Stimulated activated naive B cell treated with anti-CD40 and anti-IgM and Interleukin-4, amounts not matched to agents 10 μg/mL and 1 μg/mL and 100 μg/mL, for 72 hours (primary cell): ENCODE measurements at places on chromosomes 16 and 17.

DNA sequence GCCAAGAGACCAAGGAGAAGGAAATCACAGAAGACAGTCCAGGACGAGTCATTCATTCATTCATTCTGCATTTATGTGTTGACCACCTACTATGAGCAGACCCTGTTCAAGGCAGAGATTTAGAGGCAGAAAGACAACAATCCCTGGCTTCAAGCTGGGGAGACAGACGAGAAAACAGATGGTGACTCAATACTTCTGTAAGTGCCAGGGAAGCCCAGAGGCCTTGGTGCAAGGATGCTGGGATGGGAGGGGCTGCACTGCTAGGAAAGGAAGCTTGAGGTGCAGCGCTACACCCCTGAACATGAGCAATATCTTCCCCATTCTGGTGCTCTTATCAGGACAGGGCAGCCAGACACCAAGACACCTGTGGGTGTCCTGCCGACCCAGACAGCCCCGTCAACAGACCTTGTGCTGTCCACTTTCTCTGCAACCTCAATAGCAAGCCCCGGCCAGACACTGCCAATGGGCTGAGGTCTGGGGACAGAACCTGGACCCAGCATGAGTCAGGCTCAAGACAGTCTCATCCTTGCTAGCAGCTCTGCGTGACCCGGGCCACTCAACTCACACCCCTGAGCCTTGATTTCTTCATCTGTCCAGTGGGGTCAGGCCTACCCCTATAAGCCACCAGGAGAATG is 163.5 kb downstream of the COPRS start:
- DNase-seq: no peak

DNA sequence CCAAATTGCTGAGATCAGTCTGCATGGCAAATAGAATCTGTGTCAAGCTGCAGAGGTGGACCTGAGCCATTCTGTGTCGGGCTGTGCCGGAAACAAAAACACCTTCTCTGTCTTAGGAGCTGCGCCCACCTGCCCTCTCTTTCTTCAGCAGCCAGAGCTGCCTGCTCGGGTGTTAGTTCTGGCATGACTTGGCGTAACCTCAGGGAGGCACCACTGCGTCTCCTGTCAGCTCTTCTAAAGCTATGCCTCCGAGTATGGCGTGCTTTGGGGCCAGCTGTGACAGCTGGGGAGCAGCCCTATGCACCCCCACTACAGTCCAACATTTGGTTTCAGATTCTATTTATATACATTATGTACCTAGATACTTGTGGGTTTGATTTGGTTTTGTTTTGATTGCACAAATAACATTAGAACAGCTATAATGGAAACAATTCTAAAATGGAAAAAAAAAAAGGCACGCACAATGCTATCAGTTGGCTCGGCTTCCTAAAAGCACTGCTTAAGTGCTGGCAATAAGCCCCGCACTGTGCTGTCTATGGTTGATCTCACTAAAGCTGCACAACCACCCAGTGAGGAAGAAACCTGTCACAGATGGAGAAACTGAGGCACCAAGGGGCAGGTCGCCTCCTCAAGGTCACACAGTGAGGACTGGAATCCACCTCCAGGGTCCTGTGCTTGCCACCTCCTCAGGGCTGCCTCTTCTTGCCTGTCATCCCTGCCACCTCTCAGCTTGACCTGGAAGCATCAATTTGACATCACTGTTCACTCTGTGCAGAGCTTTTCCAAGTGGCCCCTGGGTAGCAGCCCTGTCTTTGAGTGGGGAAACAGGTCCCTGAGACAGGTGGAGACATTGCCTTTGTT is 18.7 kb upstream of the ADGRG1 start:
- peak; percentile 77 for DNase-seq

DNA sequence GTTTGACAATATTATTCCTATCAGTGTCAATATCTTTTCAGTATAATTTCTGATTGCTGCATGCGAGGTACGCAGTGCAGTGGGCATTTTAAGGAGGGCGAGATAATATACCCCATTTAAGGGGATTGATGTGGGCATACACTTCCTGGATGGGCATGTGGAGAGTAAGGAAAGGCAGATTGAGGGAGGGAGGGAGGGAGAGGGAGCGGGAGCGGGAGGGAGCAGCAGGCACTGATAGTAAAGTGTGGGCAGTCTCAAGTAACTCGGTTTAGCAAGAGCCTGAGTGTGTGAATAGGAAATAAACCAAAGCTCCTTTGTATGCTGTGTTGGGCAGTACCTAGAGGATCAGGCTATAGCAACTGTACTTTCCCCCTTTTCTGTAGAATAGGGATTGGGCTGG is 5.1 kb downstream of the BPTF start:
- no peak for DNase-seq

GRCh38 chr16:81532491-81533174 is 88.0 kb downstream of the CMIP start:
- no peak for DNase-seq

GRCh38 chr17:67602974-67603373 is 114.8 kb upstream of the NOL11 start:
- DNase-seq: peak; percentile 12

DNA sequence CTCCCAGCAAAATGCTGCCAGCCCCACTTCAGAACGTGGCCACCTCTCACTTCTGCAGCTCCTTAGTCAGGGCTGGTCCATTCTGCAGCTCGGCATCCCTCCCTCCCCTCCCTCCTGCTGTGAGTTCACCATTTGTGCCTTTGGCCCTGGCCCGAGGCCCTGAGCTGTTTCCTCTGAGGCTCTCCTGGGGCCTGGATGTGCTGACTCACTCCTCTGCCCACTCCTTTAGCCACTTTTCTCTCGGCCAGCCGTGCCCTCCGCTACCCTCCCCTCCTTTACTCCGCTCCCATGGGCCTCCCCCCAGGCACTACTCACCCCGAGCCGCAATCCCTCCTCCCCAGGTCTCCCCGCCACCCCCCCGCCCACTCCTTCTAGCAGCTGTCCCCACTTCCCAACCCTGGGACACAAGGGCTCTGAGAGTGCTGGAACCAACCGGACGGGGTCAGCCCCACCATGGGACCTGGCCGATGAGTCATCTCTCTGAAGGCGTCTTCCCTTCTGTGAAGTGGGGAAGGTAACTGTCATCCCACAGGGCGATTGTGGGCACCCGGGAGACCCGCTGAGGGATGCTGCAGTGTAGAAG is 11.5 kb downstream of the KCNG4 start:
- DNase-seq: no peak

DNA sequence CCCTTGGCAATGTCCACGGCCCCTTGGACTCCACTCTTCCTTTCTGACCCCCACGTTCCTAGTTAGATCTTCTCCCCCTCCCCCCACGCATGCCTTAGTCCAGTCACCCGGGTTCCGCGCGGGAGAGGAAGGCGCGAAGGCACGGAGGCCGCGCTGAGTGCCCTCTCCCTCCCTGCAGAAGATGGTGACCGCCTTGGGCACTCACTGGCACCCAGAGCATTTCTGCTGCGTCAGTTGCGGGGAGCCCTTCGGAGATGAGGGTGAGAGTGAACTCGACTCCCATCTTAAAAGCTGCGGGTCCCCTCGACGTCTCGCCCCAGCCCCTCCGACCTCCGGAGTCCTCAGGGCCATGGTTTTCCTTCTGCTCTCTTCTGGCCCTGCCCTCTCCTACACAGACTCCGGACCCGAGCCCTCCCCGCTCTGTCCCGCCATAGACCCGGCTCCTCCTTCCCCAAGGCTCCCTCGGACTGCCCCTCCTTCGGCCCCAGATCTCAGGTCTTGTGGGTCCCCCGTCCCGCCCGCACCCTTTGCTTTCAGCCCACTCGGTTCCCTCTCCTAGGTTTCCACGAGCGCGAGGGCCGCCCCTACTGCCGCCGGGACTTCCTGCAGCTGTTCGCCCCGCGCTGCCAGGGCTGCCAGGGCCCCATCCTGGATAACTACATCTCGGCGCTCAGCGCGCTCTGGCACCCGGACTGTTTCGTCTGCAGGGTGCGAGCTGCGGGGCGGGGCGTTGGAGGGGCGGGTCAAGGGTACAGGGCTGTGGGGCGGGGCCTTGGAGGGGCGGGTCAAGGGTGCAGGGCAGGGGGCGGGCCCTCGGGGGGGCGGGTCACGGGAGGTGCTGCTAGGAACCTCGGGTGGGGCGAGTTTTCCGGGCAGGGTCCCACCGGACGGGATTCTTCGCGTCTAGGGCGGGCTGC is 4.6 kb downstream of the TGFB1I1 start:
- peak; percentile 47 for DNase-seq

GRCh38 chr17:75406222-75406615 is 741 bp upstream of the GRB2 start:
- DNase-seq: no peak

DNA sequence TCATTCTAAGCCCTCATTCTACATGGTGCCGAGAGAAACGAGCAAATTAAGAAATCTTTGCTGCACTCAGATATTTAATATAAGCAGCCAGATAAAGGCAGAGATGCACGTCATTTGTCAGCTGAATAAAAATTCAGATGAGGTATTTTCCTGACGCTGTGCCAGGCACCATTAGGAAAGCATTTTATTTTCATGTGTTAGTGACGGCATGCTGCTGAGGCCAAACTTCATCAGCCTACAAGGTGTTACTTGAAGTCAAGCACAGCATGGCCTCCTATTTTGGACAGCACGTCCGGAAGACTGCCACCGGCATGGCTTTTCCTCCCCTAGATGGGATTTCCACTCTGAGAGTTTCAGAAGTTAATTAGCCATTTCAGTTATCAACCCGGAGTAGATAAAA is 70.3 kb downstream of the IRX3 start:
- DNase-seq: no peak

DNA sequence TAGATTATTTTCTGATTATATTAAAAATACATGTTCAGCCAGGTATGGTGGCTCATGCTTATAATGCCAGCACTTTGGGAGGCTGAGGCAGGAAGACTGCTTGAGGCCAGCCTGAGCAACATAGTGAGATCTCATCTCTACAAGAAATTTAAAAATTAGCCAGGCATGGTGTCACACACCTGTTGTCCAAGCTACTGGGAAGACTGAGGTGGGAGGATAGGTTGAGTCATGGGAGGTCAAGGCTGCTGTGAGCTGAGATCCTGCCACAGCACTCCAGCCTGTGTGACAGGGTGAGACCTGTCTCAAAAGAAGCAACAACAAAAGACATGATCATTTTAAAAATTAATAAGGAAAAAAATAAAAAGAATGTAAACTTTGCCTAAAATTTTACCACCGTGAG is 40.7 kb downstream of the PRAC1 start:
- no peak for DNase-seq

DNA sequence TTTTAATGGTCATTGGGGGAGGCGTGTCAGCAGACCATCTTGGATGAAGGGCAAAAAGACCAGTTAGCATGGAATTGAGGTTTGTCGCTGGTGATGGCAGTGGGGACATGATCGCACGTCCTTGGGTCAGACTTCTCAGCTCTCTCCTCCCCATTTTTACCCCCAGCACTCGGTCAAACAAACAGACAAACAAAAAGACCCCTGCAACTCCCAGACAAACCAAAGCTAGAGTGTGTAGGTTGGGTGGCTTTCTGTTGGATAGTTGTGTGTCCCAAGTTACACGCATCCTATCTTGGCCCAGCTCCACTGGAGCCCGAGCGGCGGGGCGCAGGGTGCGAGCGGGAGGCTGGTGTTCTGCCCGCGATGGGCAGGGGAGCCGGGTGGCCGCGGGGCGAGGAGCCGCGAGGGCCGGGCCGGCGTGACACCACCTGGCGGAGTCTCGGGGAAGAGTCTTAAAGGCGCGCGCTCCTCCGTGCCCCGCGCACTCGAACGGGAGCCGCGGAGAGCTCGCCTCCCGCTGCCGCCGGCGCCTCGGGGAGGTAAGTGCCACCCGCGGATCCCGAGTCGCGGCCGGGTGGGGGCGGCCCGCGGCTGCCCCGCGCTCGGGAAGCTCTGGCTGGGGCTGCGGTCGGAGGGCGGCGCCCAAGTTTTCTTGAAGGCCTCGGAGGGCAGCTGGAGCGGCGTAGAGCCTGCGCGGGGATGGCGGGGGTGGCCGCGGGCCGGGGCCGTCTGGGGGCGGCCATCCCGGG is 18.5 kb upstream of the NTN1 start:
- no peak for DNase-seq

DNA sequence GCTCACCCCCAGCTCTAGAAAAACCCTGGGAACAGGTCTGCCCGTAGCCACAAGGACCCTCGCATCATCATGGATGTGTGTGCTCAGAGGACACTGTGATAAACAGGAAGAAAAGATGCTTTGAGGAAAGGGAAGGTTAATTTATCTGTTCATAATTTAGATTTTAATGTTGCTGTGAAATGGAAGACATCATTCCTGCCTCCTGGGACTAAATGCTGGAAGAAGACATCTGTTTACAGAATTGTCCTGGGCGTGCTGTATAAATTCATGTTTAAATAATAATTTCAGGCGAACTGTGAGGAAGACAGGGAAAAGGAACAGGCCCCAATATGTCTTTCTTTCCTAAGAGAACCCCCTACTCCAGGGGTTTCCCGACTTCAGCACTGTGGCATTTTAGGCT is 112.6 kb downstream of the SHISA6 start:
- DNase-seq: no peak

GRCh38 chr16:14338236-14338635 is 267.1 kb downstream of the MRTFB start:
- DNase-seq: no peak

DNA sequence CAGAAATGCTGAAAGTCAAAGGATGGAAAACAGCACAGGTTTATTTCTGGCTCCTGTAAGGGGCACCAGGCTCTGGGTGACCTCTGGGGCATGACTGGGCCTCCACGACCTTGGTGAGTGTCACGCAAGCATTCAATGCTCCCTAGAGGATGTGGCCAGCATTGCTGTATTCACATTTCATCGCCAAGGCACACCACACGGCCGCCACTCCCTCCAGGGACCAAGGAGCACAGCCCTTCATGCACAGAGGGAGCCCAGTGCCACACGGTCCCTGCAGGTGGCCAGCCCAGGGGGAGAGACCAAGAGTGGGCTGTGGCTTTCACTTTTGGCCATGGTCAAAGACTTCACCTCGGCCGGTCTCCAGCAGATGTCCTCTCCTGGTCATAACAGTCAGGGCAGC is 137.4 kb upstream of the TNRC6C start:
- DNase-seq: peak; percentile 38

DNA sequence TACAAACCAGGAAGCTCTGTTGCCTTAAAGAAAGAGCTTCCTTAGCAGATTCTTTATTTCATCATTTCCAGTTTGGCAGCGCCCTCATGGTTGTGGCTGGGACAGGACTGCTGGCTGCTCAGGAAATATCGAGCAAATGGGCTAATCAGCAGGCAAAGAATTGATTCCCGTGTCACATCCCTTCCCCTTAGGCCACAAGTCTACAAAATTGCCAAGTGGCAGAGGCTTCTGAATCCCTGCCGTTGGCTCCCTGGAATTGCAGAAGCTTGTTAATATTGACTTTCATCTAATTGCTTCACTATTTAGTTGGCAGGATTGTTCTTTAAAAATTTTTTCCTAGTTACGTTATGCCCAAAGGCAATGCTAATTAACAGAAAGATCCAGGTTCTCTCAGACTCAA is 456.3 kb upstream of the ERCC4 start:
- DNase-seq: no peak

- no peak for DNase-seq
Measured at GRCh38 chr16:8620535-8620934, 963 bp upstream of the METTL22 start.

DNA sequence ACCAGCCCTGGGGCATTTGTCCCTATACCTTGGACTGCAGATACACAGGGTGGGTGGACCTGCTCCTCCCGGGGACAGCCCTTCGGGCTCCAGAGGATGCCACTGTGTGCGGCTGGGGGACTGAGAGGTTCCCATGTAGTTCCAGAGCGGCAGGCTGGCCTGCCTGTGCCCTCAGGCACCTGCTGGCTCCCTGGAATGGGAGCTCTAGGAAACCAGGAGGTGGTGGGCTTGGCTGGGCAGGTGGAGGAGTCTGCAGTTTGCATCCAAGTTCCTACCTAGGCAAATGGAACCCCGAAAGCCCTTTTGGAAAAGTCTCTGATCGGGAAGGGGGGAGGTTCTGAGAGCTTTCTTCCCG is 982 bp downstream of the DBNDD1 start:
- no peak for DNase-seq

GRCh38 chr17:75763613-75764416 is 1.2 kb downstream of the GALK1 start:
- DNase-seq: no peak
